Activated naive CD8-positive, alpha-beta T cell treated with anti-CD3 and anti-CD28 coated beads, Interleukin-2, amount 10 ng/mL, durations not matched to agents 7 days and 5 days (primary cell): ENCODE measurements at places on chromosomes 5 and 9. TPM values are rescaled to one million over a fixed set of nuclear protein-coding genes. Genes with fewer than 3 reads are reported as not detected.

Gene SLC45A2
- total RNA-seq: not detected

Gene CD74
- 341 TPM for total RNA-seq

Gene ADAMTS19
- not detected for total RNA-seq

Gene PRELID2
- 4.4 TPM for total RNA-seq

Gene LOX
- not detected for total RNA-seq

Gene PCDHGA12
- 0.11 TPM for total RNA-seq

Gene RASEF
- not detected for total RNA-seq

Gene MEGF10
- not detected for total RNA-seq

Gene ANKRD31
- total RNA-seq: 0.51 TPM

Gene LRRC19
- not detected for total RNA-seq
